ENCODE measurements at places on chromosomes 7 and 10. TPM values are rescaled to one million over a fixed set of nuclear protein-coding genes. Genes with fewer than 3 reads are reported as not detected.

Gene MYOZ1
- total RNA-seq, result not detected

Gene PRSS58
- not detected for total RNA-seq

DNA sequence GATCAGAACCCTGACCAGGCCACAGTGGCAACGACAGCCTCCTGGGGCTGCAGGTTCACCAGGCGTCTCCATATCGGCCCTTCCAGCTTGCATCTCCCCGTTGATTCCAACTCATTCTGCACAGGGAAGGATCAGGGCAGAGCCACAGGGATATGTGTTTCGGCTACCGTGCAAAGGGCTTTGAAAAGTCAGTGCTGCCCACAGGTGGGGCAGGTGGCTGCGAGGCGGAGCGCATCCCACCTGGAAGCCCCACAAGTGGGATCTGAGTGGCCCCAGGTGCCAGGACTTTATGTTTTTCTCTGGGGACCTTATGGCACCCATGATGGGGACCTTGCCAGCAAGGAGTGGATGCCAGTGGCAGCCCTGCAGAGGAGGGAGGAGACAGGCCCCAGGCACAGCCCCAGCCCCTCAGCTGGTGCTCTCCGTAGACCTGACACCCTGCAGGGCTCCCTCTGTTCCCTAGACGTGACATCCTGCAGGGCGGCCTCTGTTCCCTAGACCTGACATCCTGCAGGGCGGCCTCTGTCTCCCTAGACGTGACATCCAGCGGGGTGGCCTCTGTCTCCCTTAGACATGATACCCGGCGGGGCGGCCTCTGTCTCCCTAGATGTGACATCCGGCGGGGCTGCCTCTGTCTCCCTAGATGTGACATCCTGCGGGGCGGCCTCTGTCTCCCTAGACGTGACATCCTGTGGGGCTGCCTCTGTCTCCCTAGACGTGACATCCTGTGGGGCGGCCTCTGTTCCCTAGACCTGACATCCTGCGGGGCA, 189.4 kb downstream of the ELFN1 start:
- no peak for DNase-seq

DNA sequence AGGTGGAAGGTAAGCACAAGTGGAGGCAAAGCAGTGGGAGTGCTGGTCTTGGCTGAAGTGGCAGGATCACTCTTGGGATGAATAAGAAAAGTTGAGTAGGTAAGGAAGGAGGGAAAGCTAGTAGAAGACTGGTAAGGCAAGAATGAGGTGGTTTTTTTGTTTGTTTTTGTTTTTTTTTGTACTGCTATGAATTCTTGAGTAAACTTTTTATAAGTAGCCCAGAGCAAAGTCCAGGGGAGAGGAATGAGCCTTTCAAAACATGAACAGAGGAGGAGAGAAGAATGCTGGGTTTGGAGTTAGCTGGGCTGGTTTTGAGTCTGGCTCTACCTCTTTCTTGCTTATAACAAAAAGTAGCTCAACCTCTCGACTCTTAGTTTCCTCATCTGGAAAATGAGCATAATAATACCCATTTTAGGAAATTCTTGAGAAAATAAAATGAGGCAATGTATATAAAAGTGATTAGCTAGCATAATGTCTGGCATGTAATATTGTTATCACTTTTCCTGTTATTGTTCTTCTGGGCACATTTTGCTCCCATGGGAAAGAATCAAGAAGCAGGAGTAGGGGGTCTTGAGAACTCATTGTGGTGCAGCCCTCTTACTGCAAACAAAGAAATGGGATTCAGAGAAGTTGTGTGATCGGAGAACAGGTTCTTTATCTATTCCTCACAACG, 24.1 kb upstream of the LRRC17 start:
- DNase-seq, result no peak

DNA sequence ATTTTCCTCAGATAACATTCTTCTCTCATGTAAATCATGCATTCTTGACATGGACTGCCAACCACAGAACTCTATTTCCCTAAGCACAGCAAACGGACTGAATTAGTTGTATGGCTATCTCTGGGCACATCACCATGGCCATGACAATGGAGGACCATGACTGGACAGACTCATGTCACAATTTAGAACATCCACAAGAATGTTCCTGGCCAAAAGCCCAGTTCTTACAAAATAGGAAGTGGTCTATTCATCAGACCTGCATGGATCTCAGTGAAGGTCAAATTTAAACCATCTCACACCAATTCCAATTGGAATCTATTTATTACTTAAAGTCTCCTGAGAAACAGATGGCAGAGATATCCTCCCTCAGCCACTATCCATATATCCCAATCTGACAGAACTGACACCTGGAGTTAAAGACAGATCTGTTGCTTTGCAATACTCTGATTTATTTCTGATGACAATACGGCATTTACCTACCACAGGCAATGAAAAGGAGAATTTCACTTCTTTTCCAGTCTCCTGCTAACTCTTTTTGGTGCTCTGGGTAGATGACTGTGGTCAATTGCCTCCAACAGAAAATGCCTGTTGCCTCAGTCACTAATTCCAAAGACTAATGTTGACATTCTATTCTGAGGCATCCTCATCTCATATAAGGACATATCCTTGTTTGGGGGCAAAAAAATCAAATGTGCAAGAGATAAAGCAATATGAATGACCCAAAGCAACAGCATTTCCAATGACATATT, 254.8 kb downstream of the HTR7 start:
- DNase-seq, result no peak

Data from CD8-positive, alpha-beta T cell (primary cell).